CD8-positive, alpha-beta memory T cell (primary cell): ENCODE measurements at places on chromosomes 7 and 10.

- no peaks in the 10 kb centered on the region for H3K27me3 ChIP-seq
- H3K4me1 ChIP-seq = peaks cover 68% of the 10 kb centered on the region
- DNase-seq = no peak
- no peaks in the 10 kb centered on the region for H3K36me3 ChIP-seq
Observed at GRCh38 chr10:33126742-33127141, 168.7 kb upstream of the ITGB1 start.

DNA sequence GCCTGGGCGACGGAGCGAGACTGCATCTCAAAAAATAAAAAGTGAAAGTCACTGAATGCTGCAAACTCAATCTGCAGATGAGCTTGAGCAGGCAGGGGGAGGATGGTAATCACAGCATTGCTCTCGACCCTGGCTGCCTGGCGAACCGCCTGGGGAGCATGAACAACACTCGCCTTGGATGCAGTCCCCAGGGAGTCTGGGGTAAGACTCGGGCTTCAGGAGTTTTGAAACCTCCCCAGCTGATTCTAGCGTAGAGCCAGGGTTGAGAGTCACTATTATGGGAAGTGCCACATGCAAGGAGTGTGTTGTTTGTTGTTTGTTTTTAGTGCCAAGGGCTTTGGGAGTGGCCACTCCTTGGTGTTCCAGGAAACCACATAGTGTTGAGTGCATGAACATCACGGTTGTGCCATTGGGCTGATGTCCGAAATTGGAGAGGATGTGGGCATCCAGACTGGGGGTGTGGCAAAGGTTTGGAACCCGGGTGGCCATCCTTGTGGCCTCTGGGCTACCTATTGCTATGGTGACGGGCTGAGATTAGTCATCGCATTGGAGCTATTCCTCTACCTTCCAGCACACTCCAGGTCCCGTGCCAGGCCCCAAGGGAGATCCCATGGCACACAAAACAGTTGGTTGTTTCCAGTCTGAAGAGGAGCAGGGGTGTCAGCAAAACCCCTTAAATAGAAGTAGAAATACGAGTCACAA lies 92.6 kb downstream of the RGS10 start:
- DNase-seq = no peak
- no peak overlapping the region for H3K4me3 ChIP-seq
- H3K27ac ChIP-seq = no peak overlapping the region
- no peaks in the 10 kb centered on the region for H3K27me3 ChIP-seq
- no peaks in the 10 kb centered on the region for H3K36me3 ChIP-seq

GRCh38 chr10:102868911-102869257 lies 386 bp upstream of the AS3MT start:
- no peak overlapping the region for H3K27ac ChIP-seq
- no peak overlapping the region for H3K4me3 ChIP-seq
- peaks cover 2% of the 10 kb centered on the region for H3K27me3 ChIP-seq
- DNase-seq = no peak

DNA sequence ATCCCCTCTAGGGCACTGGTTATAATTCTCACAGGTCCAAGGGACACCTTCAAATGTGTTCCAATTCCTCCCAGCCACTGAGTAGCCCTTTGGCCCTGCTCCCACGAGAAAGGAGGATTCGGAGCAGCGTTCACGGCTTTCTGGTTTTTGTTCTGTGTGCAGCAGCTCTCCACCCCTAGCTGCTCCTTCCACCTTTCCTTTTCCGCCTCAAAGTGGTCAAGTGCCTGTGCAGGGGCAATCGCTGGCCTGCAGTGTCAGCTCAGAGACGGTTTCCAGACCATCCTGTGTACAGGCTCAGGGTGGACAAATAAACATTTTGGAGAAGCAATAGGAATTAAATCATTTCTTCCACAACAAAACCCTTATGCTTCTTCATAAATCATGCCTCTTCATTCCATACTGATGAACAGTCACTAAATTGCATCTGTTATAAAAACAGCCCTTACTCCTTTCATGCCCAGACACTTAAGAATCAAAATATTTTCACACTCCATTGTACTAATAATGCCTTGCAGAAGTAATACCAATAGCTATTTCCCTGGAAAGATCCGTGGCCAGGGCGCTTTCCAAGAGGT lies 1.1 kb downstream of the KIAA1549 start:
- no peaks in the 10 kb centered on the region for H3K36me3 ChIP-seq
- peaks cover 5% of the 10 kb centered on the region for H3K4me1 ChIP-seq
- H3K27me3 ChIP-seq = peaks cover 26% of the 10 kb centered on the region
- peak overlapping the region; percentile 48 for H3K4me3 ChIP-seq

GRCh38 chr10:24505759-24506158 lies 217.9 kb downstream of the ARHGAP21 start:
- H3K27ac ChIP-seq = no peak overlapping the region
- no peak overlapping the region for H3K4me3 ChIP-seq
- H3K4me1 ChIP-seq = no peaks in the 10 kb centered on the region
- DNase-seq = no peak
- no peaks in the 10 kb centered on the region for H3K27me3 ChIP-seq

DNA sequence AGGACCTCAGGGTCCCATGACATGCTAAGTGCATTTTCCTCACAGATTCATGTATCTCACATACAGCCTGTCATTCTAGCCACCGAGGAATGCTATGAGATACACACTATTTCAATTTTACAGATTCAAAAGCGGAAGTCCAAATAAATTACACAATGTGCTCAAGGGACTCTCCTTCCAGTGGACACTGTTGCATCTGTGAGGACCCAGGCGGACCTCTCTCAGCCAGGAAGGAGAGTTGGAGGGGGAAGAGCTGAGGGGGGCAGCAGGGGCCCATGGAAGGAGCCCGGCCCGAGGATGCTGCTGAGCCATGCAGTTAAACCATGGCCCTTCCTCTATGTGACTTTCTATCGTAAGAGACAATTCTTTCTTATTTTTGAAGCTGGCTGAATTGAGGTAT lies 93.6 kb downstream of the VOPP1 start:
- no peak for DNase-seq
- H3K4me3 ChIP-seq = no peak overlapping the region
- H3K36me3 ChIP-seq = no peaks in the 10 kb centered on the region
- H3K27me3 ChIP-seq = no peaks in the 10 kb centered on the region
- peaks cover 53% of the 10 kb centered on the region for H3K4me1 ChIP-seq
- no peak overlapping the region for H3K27ac ChIP-seq

GRCh38 chr10:24467605-24468004 lies 256.1 kb downstream of the ARHGAP21 start:
- H3K27me3 ChIP-seq = no peaks in the 10 kb centered on the region
- H3K4me3 ChIP-seq = no peak overlapping the region
- no peak for DNase-seq
- no peaks in the 10 kb centered on the region for H3K36me3 ChIP-seq
- H3K4me1 ChIP-seq = no peaks in the 10 kb centered on the region

GRCh38 chr10:6181249-6181648 lies 21.5 kb upstream of the PFKFB3 start:
- H3K27me3 ChIP-seq = no peaks in the 10 kb centered on the region
- no peak overlapping the region for H3K27ac ChIP-seq
- H3K4me1 ChIP-seq = peaks cover 5% of the 10 kb centered on the region
- DNase-seq = no peak
- H3K36me3 ChIP-seq = no peaks in the 10 kb centered on the region
- no peak overlapping the region for H3K4me3 ChIP-seq

DNA sequence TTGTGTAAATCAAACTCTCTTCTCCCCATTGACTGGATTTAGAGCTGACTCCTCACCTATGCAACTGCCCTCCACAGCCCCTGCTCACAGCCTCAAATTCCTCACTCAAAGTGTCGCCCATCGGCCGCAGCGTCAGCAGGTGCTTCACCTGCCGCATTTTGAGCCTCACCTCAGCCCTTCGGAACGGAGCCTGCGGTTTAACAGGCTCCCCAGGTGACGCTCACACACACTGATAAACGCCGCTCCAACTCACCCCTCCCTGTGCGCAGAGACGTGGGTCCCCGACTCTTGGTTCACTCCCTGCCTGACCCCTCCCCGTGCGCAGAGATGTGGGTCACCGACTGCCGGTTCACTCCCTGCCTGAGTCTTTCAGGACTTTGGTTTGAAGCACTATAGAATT lies 57.1 kb downstream of the CARD11 start:
- peaks cover 36% of the 10 kb centered on the region for H3K4me1 ChIP-seq
- DNase-seq = no peak
- no peak overlapping the region for H3K4me3 ChIP-seq
- H3K36me3 ChIP-seq = peaks cover 4% of the 10 kb centered on the region
- no peaks in the 10 kb centered on the region for H3K27me3 ChIP-seq
- no peak overlapping the region for H3K27ac ChIP-seq

- no peak overlapping the region for H3K4me3 ChIP-seq
- no peaks in the 10 kb centered on the region for H3K36me3 ChIP-seq
- H3K4me1 ChIP-seq = no peaks in the 10 kb centered on the region
Observed at GRCh38 chr7:81068-81925, 111.1 kb upstream of the FAM20C start.

DNA sequence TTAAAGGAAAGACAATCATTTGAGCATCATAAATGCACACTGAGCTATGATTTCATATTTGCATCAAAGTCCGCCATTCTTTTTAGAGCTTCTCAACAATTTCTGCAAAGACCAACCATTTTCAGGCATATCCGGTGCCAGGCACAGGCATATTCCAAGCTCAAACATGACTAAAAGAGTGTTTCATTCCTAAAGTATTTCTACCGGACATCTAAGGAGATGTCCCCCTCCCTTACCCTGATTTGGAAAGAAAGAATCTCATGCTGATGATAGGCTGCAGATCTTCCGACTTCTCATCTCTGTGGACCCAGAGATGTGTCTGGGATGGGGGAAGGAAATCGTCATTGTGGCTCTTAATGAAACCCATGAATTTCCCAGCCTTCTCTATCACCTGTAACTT lies 600.5 kb upstream of the MGMT start:
- H3K4me3 ChIP-seq = no peak overlapping the region
- no peaks in the 10 kb centered on the region for H3K36me3 ChIP-seq
- H3K4me1 ChIP-seq = no peaks in the 10 kb centered on the region
- no peaks in the 10 kb centered on the region for H3K27me3 ChIP-seq
- no peak for DNase-seq

DNA sequence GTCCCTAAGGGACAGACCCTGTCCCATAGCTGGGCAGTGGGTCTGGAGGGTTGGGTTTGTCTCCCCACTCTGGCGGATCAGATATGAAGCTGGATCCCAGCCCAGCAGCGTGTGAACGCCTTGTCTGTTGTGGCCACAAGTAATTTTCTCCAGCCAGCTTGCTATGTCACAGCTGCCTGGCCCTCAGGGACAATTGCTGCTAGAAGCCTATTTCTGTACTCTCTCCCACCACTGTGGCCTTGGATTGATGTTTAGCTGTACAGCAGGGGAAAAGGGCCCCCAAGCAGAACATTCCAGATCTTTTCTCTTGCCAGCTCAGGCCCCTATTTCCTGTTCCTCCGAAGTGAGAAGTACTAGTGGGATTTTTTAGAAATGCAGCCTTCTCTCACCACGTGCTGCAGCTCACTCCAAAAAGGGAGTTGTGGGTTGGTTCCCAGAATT lies 53.5 kb upstream of the WAC start:
- H3K27ac ChIP-seq = no peak overlapping the region
- no peaks in the 10 kb centered on the region for H3K4me1 ChIP-seq
- no peak overlapping the region for H3K4me3 ChIP-seq
- no peak for DNase-seq

DNA sequence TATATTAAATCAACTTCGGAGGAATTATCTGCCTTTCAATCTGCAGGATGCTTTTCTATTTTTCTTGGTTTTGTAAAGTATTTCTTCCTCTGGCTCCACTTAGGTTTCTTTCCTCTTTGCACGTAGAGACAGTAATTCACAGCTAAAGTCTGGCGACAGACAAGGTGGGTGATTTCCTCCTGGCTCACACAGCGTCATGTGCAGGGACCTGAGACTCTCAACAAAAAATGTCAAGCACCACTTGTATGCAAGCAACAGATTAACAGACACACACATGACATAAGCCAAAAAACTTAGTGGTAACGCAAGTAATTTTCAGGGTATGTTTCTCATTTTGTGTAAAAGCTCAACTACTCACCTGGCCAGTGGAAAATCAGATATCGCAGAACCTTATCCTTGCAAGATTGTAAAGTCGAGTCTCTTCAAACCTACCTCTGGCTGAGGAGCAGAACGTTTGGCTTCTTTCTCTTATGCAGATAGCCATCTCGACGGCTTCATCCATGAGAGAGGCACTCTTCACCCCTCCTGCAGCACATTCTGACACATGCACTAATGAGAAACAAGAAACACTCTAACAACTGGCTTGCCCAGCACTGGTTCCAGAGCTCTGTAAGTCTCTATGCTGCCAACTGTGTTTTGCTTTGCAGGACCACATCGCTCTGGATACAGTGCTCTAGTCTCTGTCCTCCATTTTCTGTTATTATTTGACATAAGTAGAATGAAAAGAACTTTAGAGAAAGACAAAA lies 188.0 kb downstream of the CDCA7L start:
- no peak for DNase-seq
- no peaks in the 10 kb centered on the region for H3K36me3 ChIP-seq
- H3K27ac ChIP-seq = no peak overlapping the region
- H3K4me1 ChIP-seq = no peaks in the 10 kb centered on the region
- no peaks in the 10 kb centered on the region for H3K27me3 ChIP-seq

DNA sequence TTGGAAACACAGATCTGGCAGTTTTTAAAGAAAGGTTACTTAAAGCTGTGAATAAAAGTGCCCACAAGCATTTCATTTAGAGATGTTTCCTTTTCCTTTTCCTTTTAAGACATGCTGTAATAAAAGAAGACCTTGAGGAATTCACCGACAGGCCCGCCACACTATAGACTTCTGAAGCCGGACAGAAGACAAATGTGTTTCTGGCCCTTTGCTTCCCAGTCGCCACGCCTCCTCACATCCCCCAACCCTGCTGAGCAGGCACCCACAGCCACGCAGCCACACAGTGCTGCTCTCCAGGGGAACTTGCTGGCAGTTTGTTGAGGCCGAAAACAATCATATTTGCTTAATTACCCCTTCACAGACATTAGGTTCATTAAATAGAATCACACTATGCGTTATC lies 83.4 kb downstream of the SLC25A13 start:
- peak overlapping the region; percentile 1 for H3K27ac ChIP-seq
- no peak for DNase-seq
- H3K36me3 ChIP-seq = no peaks in the 10 kb centered on the region
- no peak overlapping the region for H3K4me3 ChIP-seq
- no peaks in the 10 kb centered on the region for H3K27me3 ChIP-seq
- no peaks in the 10 kb centered on the region for H3K4me1 ChIP-seq

GRCh38 chr7:55778631-55779030 lies 83.9 kb downstream of the SEPTIN14 start:
- DNase-seq = no peak
- no peaks in the 10 kb centered on the region for H3K36me3 ChIP-seq
- no peak overlapping the region for H3K4me3 ChIP-seq
- no peaks in the 10 kb centered on the region for H3K4me1 ChIP-seq

GRCh38 chr7:141463986-141464385 lies 87.2 kb upstream of the AGK start:
- no peak for DNase-seq
- H3K27me3 ChIP-seq = no peaks in the 10 kb centered on the region
- H3K27ac ChIP-seq = no peak overlapping the region

GRCh38 chr10:22722626-22723169 lies 8.3 kb upstream of the PIP4K2A start:
- no peaks in the 10 kb centered on the region for H3K36me3 ChIP-seq
- H3K4me3 ChIP-seq = no peak overlapping the region
- DNase-seq = no peak
- H3K27me3 ChIP-seq = no peaks in the 10 kb centered on the region
- H3K4me1 ChIP-seq = no peaks in the 10 kb centered on the region
